CD14-positive monocyte (primary cell): ENCODE measurements at places on chromosomes 11 and 22. TPM values are rescaled to one million over a fixed set of nuclear protein-coding genes. Genes with fewer than 3 reads are reported as not detected.
A peak's percentile ranks its signal among the peaks of the same experiment; 100 is the strongest.

Gene OR52E2
- not detected for polyA plus RNA-seq

Gene ACR
- not detected for polyA plus RNA-seq

Gene MS4A15
- not detected in 2 replicates for polyA plus RNA-seq

Gene OR5P2
- not detected for polyA plus RNA-seq

Gene NXPE2
- not detected in 2 replicates for polyA plus RNA-seq

Gene ABCC8
- not detected for polyA plus RNA-seq

Gene RAB3IL1
- not detected for polyA plus RNA-seq

Gene SCT
- not detected for polyA plus RNA-seq

GRCh38 chr22:38203090-38203810 lies 1.5 kb downstream of the MAFF start:
- H3K36me3 ChIP-seq, result no peaks in the 10 kb centered on the region
- peak overlapping the region; percentile 47 for H3K4me3 ChIP-seq
- no peaks in the 10 kb centered on the region for H3K27me3 ChIP-seq
- peaks cover 21% of the 10 kb centered on the region for H3K4me1 ChIP-seq

DNA sequence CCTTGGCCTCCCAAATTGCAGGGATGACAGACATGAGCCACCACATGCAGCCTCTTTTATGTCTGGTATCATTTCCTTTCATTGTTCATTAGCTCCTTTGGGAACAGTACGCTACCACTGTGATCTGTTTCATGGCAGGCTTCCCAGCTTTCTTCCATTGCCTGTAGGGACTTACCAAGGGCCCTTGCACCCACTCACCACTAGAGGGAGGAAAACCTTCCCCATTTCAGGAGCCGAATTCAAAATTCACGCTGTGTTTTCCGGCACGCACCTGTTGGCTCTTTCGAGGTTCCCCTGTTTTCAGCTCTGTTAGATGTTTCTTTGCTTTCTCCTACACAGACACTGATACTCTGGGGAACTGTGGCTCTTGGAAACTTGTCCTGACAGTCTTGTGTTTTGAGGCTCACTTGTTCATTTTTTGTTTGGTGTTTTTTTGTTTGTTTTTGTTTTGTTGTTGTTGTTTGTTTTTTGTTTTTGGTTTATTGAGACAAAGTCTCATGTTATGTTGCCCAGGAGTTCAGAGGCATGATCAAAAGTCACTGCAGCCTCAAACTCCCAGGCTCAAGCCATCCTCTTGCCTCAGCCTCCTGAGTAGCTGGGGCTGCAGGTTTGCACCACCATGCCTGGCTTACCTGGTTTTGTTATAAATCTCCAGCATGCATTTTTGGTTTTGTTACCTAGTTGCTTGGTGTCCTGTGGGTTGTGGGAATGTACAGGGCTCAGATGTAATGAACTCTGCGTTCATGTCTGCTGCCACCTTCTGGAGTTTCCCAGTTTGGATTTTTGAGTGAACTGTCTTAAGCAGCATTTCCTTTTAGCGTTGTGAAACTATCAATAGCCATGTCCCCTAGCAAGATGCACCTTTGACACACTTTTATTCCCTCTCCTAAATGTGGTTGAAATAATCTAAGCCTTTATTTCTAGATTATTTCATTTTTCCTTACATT lies 2.3 kb downstream of the KRTAP5-11 start:
- no peaks in the 10 kb centered on the region for H3K27me3 ChIP-seq
- H3K4me1 ChIP-seq, result no peaks in the 10 kb centered on the region
- H3K36me3 ChIP-seq, result no peaks in the 10 kb centered on the region
- no peak overlapping the region for H3K27ac ChIP-seq

DNA sequence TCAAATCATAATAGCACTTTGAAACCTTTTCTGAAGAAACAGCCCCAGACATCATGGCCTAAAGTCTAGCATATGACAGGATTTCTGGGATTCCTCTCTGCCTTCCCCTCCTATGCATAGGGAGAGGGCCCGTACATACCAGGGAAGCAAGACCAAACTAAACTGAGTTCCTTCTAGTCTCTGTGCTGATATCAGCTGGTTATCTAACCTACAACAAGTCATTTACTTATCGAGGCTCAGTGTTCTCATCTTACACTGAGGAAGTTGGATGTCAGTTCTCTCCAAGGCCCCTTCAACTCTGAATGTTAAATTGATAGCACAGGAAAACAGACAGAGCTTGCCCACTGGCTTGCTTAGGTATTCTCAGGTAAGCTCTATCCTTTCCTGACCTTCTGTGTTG lies 17.0 kb upstream of the GRIK4 start:
- DNase-seq, result no peak
- peaks cover 8% of the 10 kb centered on the region for H3K27me3 ChIP-seq
- no peaks in the 10 kb centered on the region for H3K4me1 ChIP-seq
- no peaks in the 10 kb centered on the region for H3K36me3 ChIP-seq

GRCh38 chr11:27052668-27053067 lies 12.1 kb downstream of the BBOX1 start:
- H3K4me1 ChIP-seq, result no peaks in the 10 kb centered on the region
- no peaks in the 10 kb centered on the region for H3K27me3 ChIP-seq
- no peak for DNase-seq
- H3K36me3 ChIP-seq, result no peaks in the 10 kb centered on the region
- no peak overlapping the region for H3K27ac ChIP-seq
- no peak overlapping the region for H3K4me3 ChIP-seq

GRCh38 chr22:48343461-48343860 lies 1484.2 kb downstream of the BRD1 start:
- no peaks in the 10 kb centered on the region for H3K36me3 ChIP-seq
- DNase-seq, result no peak
- no peak overlapping the region for H3K27ac ChIP-seq

- no peaks in the 10 kb centered on the region for H3K4me1 ChIP-seq
- no peak overlapping the region for H3K27ac ChIP-seq
- no peak overlapping the region for H3K4me3 ChIP-seq
- no peaks in the 10 kb centered on the region for H3K36me3 ChIP-seq
- DNase-seq, result no peak
- H3K27me3 ChIP-seq, result no peaks in the 10 kb centered on the region
Observed at GRCh38 chr11:30697032-30697431, 110.9 kb upstream of the MPPED2 start.

GRCh38 chr11:134512061-134512460 lies 100.0 kb upstream of the B3GAT1 start:
- no peak for DNase-seq
- no peak overlapping the region for H3K27ac ChIP-seq
- H3K4me3 ChIP-seq, result no peak overlapping the region
- no peaks in the 10 kb centered on the region for H3K36me3 ChIP-seq
- no peaks in the 10 kb centered on the region for H3K27me3 ChIP-seq

- H3K27ac ChIP-seq, result no peak overlapping the region
- no peak for DNase-seq
- H3K27me3 ChIP-seq, result no peaks in the 10 kb centered on the region
- H3K36me3 ChIP-seq, result no peaks in the 10 kb centered on the region
- H3K4me3 ChIP-seq, result no peak overlapping the region
Observed at GRCh38 chr11:13861411-13861810, 101.1 kb upstream of the SPON1 start.

DNA sequence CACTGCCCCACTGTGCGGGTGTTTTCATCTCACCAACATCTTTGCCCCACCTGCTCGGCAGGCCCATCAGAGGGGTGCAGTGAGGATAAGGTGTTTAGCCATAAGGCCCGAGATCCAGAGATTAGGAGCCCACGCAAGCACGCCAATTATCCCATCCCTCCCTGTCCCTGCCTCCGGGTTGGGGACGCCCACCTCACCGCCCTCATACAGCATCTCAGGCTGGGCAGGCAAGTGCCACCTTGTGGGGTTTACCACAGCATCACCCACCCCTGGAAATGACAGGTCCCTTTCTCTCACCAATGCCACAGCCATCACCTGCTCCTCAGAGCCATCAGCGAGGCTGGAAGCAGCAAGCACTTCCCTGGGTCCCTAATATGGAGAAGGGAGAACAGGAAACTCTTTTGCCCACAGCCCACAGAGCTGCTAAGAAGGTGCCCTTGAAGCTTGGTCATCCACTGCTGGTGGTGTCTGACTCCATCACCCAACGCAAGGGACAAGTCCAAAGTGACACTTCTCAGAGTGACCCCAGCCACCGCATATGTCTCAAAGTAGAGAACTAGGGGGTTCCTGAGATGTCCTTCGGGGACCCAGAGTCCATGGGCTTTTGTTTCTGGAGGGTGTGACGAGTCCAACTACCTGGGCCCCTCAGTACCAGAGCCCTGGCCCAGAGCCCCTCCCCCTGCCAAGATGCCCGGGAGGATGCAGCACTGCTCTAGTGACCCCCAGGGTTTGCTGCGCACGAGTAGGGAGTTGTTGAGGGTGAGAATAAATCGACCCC lies 15.8 kb downstream of the VPS37C start:
- H3K4me3 ChIP-seq, result no peak overlapping the region
- H3K4me1 ChIP-seq, result peaks cover 44% of the 10 kb centered on the region
- no peaks in the 10 kb centered on the region for H3K27me3 ChIP-seq
- no peak overlapping the region for H3K27ac ChIP-seq
